ENCODE measurements at places on chromosomes 3 and 15.

DNA sequence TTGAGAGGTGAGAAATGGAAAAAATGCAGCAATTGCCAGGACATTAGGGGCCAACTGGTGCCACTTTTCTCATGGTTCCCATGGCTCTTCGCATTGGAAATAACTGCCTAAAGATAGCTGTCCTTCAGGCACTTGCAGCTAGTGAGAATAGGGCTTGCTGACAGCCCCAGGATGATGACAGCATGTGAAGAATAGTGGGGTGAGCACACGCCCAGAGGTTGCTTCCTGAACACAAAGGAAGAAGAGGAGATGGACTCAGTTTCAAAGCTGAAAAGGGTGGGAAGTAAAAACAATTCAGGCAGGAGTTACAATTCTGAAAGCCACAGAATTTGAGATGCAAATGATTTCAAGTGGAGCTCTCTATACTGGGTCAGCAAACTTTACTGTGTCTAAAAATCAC lies 45.6 kb downstream of the TNFAIP8L3 start:
- DNase-seq: no peak

GRCh38 chr15:83206526-83207008 lies 1.1 kb downstream of the HDGFL3 start:
- no peak for DNase-seq

DNA sequence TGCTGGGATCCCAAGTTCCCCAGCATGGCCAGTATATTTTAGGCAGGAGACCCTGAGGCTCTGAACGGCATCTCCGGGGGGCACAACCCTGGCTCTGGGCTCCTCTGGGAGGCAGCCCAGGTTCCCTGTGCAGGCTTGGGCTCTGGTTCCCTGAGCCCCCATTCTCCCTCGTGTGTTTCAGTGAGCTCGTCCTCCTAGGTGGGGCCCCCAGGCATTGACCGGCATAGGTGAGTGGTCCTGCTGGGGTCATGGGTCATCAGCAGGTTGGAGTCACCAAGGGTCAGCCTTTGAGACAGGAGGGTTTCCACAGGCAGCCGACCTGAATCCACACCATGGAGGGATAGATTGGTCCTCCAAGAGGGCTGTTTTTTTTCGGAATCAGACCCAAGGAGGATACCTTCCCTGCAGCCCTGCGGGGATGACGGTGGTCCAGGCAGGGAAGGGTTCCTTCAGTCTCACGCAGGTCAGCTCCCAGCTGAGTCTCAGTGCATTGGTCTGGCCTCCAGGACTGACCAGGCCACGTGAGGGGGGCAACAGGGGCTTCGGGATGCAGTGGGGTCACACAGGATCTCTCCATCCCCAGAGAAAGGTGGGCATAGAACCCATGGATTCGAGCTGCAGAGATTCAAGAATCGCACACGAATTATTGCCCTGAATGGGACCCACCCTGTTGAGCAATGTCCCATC lies 226.0 kb downstream of the SNRPN start:
- no peak for DNase-seq

DNA sequence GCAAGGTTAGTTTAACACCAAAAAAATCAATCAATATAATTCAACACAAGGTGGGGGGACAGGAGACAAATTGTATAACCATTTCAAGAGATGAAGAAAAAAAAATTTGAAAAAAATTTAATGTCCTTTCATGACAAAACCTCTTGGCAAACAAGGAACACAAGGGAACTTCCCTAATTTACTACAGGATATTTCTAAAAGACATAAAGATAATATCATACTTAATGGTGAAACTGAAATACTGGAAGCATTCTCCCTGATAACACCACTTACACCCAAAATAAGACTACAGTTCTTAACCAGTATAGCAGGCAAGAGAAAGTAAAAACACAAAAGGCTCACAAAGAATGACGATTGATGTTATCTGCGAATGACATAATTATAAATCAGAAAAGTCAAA lies 44.7 kb downstream of the IFT57 start:
- no peak for DNase-seq

- no peak for DNase-seq
Measured at GRCh38 chr3:188635258-188636042, 481.5 kb downstream of the LPP start.

DNA sequence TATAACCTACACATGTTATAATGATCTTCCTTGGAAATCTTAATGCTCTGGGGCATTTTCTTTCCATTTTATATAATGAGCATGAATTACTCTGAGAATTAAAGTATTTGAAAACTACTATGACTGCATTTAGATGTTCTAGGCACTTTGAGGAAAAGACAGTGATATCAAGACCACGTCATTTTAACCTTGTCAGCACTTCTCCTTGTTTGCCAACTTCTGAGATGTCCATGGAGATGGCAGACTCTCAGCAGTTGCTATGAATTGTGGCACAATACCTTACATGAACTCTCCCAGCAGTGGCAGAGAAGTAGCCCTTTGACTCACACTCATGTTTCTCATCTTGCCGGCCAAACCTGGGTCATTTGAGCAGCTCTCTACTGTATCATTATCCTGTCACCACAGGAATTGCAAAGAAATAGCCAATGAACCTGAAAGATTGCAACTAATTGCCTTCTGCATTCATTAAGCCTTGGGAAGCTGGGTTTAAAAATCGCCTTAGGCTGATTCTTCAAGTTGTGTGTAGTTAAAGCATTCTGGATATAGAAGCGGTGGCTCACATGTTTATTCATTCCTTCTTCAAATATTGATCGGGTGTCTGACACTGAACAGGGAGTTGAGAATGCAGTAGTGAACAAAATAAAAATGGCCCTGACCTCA lies 272.2 kb upstream of the CFAP20DC start:
- no peak for DNase-seq

- DNase-seq: no peak
Measured at GRCh38 chr3:159620873-159621272, 367.8 kb upstream of the IL12A start.

- DNase-seq: no peak
Measured at GRCh38 chr15:38587214-38587613, 22.6 kb upstream of the RASGRP1 start.

- no peak for DNase-seq
Measured at GRCh38 chr3:153414982-153415381, 253.0 kb downstream of the RAP2B start.

DNA sequence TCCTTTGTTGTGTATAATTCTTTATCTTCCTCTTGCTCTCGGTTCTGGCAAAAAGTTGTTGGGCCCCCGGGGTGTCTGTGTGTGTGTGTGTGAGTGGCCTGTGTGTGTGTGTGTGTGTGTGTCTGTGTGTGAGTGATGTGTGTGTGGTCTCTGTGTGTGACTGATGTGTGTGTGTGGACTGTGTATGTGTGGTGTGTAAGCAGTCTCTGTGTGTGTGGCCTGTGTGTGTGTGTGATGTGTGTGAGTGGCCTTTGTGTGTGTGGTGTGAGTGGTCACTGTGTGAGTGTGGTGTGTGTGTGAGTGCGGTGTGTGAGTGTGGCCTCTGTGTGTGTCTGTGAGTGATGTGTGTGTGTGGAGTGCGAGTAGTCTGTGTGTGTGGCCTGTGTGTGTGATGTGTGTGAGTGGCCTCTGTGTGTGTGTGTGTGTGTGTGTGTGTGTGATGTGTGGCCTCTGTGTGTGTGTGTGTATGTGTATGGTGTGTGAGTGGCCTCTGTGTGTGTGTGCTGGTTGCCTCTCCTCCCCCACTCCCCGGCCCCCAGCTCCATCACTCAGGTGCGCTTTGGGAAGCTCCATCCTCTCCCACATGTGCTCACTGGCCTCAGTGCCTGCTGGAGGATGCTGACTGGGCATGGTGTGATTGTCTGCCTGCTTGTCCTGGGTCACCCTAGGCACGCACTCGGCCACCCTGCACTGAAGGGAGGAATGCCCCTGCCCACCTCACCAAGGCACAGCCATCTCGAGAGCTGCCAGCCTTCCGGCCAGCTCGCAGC lies 8.8 kb downstream of the LINGO1 start:
- no peak for DNase-seq

- no peak for DNase-seq
Measured at GRCh38 chr3:15148614-15149013, 49.7 kb upstream of the RBSN start.

DNA sequence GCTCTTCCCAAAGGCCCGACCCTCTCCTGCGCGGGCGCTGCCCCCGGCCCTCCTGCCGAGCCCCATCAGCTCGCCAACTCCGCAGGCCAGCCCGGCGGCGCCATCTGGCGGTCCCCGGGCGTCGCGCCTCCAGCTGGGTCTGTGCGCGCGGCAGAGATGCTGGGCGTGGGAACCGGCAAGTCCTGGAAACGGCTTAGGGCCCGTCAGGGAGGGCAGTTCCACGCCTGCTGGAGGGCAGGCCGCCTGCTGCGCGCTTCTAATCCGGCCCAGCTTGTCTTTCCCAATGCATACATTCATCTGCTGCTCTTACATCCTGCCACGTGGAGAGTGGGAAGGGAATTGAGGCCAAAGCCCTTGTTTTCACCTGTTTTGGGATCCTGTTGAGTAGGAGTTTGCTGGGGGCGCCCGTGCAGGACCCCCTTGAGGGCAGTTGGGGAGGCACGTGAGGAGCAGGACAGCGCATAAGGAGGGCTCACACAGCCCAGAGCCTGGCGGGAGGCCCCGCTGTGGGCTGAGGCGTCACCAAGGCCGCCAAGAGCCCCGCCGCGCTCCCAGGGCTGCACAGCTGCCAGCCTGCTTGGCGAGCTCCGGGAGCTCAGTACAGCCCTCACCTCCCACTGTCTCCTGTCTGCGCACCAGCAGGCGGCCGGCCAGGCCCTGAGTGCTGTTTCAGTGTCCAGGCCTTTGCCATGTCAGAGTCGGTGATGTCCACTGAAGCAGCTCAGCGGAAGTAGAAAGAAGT lies 165.6 kb downstream of the NSMCE3 start:
- DNase-seq: peak; percentile 32

GRCh38 chr3:155516439-155516838 lies 223.0 kb upstream of the STRIT1 start:
- no peak for DNase-seq

- DNase-seq: no peak
Measured at GRCh38 chr3:27095553-27096222, 273.5 kb downstream of the NEK10 start.

DNA sequence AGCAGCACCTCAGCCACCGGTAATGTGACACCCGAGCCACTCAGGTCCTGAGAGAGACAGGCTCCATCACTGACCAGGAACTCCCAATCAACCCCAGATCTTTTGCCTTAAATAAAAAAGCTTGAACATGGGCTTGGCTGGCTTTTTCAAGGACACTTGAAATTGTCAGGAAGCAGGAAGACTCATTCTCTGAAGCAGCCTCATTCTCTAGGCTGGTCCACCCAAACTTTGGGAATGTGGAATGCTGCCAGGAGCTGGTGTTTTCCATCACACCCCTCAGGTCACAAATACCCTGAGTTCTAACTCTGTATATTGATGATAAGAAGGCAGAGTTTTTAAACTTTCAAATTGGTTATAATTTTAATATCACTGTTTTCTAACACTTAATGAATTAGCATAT lies 17.0 kb downstream of the CXCR6 start:
- DNase-seq: no peak

GRCh38 chr3:59135096-59135495 lies 85.3 kb upstream of the CFAP20DC start:
- no peak for DNase-seq

DNA sequence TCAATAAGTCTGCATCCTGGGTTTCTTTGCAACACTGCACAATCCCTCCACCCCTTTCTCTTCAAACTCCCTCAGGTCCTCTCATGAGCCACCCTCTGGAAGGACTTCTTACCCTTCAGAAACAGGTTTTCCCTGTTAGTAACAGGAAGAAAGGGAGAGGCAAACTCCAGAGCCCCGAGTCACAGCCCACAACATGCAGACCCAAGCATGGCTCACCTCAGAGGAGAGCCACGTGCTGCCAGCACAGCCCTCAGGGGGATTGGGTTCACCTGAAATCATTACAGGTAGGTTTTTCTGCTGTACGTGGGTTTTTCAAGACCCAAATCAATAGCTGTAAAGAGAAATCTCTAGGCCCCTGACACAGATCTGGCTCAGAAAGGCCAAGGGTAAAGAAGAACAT lies 359.7 kb upstream of the ATP10A start:
- DNase-seq: no peak

DNA sequence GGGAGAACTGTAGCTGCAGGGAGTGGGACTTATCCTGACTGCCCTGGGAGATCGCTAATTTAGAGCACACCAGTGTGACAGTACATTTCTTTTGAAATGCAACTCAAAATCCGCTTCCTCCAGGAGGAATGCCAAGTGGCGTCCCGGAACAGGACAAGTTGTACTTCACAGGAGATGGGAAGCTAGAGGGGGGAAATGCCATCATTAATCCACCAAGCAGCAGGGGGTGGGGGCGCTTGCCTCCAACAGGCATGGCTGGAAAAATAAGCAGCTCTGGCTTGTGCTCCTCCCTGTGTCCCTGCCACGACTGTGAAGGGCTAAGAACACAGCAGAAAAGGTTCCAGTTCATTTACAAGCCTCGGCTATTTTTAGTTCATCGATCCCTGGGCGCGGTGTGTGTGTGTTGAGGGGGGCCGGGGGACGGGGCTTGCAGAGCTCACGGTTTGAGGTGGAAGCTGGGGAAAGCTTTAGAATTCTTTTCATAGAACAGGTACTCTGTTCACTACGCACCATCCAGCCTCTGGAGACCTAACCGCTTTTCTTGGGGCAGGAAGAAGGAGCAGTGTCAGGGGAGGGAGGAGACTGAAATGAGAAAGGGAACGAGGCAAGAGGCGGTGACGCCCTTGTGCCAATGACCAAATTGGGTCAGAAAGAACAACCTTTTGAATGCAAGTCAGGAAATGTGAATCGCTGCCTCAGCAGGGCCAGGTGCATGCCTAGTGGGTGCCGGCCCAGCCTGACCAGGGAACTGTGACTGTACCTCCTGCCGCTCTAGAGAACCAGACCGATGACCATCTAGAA lies 51.8 kb upstream of the DGKG start:
- no peak for DNase-seq

Measured in T-cell (primary cell).